ENCODE measurements at places on chromosomes 3 and 15.

DNA sequence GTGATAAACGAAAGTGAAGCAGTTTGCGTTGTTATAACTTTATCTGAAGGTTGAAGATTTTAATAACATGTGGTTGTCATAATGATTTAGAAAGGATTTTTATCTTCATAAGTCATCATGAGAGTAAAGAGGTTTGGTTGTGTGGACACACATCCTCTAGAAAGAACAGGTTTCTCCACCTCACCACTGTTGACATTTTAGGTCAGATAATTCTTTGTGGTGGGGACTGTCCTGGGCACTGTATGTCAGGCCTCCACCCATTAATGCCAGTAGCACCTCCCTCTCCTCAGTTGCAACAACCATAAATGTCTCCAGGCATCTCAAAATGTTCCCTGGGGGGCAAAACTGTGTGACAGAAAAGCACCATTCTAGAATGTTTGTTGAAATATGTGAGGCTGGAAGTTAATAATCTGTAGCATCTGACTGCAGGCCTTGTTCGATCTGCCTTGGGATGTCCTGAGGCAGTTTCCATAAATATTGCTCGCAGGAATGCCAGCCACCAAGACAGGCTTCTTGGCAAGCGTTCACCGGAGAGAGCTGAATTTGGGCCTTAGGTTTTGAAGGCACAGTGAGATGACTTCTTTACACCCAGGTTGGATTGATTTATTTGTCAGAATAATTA is 100.1 kb downstream of the ADAMTSL3 start:
- no peak for DNase-seq

DNA sequence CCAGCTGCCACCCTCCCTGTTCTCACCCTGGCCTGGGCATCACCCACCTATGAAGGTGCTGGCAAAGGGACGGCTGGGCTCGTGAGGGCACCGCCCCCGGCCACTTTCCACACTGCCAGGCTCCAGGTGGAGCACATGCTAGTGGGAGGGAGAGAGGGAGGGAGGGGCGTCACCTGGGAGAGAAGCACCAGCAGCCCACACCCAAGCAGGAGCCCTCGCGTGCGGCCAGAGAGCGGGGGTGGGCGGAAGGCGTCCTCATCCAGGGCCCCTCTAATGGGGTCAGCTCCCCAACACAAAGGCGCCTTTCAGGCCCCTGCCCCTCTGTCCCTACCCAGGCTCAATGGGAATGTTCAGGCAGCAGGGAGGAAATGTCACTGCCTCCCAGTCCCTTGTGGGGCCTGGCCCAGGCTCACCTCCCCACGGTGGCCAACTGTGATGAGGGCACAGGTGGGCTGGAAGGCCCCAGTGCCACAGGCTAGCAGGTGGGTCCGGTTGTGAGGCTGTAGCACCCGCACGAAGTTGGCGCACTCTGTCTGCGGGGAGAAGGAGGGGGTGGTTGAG is 3.1 kb downstream of the SEMA3G start:
- no peak for DNase-seq

DNA sequence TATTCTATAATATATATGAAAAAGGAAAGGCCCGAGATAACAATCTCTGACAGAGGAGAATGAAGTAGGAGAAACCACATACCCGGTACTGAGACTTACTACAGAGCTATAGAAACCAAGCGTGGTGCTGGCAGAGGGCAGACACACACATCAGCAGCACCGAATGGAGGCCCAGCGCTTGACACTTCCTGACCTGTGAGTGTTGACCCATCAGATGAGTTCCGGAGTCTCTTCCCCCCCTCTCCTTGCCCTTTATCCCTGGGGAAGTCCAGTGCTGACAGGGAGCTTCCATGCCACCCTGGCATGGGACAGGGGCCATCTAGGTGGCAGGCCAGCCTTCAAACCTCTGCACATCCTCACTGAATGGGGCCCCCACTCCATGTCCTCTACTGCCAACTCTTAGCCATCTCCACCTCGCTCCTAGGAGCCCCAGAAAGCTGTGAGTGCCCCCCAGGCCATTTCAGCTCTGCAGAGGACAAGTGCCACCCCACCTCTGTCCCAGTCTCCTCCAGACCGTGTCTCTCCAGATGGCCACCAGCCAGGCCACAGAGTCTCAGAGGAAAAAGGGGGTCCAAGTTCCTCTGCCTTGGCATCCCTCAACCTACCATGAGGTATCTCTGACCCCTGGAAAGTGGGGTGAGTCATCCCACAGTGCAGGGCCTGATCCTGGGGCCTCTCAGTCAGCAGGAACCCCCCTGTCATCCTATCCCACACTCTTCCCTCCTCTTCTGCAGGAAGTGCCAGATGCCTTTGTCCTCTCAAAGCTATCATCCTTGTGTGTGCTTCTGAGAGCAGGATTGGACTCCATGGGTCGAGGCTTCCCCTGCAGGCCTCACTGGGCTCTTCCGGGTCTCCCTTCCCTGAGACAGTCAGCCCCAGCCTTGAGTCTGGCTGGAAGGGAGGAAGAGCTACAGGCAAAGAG is 116.5 kb upstream of the ALDH1A3 start:
- DNase-seq, result no peak

GRCh38 chr3:128846486-128846891 is 32.9 kb upstream of the ACAD9 start:
- no peak for DNase-seq

- no peak for DNase-seq
Measured at GRCh38 chr3:138890555-138891187, 55.9 kb upstream of the PIK3CB start.

DNA sequence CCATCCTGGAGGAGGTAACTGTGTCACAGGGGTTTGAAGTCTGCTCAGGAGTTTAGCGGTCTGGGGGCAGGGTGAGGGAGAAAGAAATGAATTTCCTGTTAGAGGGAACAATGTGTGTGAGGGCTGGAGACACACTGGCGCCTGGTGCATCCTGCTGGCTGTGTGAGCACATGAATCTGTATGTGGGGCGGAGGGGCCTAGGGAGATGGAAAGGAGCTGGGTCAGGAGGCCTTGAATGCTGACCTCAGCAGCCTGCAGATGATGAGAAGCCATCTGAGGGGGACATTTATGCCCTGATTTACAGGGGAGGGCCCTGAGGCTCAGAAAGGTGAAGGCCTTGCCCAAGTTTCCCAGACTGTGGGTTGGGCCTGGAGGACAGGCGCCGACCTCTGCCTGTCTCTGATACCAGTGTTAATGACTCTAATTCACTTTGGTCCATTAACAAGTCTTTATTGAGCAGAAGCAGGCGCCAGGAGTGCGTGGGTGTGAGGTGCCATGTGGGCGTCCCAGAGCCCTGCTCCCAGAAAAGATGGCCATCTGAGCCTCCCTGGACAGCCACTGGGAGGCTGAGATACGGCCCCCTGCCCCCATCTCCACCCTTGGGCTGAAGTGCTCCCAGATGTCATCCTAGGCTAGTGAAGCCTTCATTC is 34.8 kb downstream of the LINGO1 start:
- no peak for DNase-seq

DNA sequence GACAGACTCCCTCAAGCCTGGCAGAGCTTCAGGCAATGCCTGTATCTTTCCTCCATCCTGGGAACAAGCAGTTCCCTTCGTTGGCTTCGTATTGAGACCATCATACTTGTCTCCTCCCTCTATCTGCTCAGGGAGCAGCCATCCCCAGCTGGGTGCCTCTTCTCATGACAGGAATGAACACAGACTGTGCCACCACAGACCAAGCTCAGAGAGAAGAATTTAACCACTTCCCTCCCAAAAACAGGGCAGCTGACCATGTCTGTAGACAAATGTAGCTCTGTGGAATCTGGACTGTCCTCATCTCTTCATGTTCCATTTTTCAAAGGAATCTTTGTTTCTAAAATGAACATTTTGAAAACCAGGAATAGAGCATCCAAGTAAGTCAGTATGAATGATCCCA is 245.4 kb downstream of the ERC2 start:
- no peak for DNase-seq

DNA sequence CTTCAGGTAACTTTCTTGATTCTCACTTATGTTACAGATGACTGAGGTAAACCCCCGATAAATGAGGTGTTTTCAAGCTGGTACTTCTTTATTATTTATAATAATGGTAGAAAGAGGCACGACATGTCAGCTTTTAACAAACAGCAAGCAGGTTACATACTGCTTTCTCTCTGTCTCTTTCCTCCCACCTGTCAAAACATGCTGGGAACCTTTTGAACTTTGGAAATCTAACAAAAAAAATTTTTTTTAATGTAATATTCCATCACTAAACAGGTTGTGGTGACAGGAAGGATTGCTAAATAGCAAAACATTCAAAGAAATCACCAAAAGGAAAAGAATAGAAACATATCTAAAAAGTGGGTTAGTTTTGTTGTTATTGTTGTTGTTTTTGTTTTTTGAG is 48.2 kb downstream of the ANO10 start:
- no peak for DNase-seq

GRCh38 chr3:41975416-41976103 is 13.7 kb upstream of the ULK4 start:
- no peak for DNase-seq

GRCh38 chr15:70283511-70283910 is 185.8 kb upstream of the TLE3 start:
- no peak for DNase-seq

GRCh38 chr15:79765081-79765480 is 131.7 kb downstream of the MTHFS start:
- DNase-seq, result no peak

DNA sequence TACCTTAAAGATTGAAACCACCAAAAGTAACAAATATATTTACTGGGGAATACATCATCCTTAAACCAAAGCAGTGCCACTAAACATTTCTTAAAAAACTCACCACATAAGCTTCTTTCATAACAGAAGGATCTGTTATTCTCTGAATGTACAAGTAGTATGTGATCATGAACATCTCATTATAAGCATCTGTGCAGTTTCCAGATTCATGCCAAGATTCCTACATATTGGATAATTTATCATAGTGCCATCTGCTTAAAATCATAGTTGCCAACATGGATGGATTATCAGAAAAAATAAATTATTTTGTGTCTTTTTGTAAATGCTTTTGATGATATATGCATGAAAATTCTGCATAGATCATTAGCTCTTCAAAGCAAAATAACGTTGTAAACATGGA is 21.8 kb upstream of the BCHE start:
- DNase-seq, result no peak

DNA sequence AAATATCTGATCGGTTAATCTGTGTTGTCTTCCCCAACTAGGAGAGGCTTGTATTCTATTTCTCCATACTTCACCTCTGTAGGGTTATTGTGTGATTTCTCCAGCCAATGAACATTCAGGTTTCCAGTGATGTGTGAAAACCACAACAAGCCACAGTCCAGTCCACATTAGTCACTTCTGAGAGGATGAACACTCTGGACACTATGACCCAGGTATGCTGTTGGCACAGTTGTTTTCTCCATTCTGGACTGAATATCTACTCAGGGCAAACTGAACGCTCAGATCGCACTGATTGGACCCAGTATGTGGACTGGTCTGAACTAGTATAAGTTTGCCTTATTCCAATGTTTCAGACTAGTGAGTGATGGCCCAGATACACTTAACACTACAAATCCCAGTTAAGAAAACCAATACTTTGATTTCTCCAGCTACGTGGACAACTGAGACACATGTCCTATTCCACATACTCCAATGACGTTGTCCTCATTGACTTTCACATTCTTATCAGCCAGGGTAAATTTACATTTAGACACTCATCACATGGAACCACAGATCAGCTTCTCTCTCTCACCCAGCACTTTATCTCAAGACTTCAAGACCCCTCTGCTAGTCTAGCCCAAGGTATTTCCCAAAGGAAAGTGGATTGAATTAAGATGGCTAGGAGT is 587.4 kb upstream of the SGO1 start:
- DNase-seq, result no peak

DNA sequence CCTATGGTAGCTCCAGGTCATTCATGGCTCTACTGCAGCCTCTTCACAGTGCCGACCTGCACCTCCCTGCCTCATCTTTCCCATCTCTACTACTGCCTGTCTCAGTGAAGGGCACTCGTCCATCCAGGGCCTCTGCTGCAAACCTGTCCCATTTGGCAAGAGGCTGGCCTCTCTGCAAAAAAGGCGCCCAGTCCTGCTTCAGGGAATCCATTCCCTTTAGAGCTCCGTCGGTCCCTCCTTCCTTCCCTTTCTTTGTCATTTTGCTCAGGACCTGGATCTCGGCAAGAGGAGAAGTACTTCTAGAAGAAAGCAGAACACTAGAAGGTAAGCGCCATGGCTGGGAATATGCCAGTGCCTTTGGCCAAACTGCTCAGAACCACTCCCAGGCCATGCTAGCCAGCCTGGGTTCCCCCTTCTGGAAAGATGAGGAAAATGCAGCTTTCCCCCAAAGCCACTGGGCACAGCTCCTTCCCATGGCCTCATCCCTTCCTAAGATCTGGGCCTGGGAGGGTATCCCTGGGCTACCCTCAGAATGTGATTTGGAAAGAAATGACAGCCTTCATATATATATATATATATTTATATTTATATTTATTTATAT is 6.4 kb upstream of the ISL2 start:
- no peak for DNase-seq

DNA sequence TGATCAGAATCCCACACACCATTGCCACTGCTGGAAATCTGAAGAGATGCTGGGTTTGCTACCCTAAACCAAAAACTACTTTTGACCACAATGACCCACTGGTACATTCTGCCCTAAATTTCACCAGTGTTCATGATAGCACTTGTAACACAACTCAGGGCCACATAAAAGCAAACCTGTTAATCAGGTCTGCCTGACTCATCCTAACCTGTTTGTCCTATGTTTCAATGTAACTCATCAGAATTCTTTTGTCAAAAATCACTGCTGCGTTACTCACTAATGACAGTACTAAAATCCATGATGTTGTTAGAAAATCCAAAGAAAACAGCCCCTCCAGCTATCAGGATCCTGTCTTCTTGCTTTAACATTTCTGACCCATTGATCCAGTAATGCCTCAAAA is 55.6 kb upstream of the XCR1 start:
- no peak for DNase-seq

DNA sequence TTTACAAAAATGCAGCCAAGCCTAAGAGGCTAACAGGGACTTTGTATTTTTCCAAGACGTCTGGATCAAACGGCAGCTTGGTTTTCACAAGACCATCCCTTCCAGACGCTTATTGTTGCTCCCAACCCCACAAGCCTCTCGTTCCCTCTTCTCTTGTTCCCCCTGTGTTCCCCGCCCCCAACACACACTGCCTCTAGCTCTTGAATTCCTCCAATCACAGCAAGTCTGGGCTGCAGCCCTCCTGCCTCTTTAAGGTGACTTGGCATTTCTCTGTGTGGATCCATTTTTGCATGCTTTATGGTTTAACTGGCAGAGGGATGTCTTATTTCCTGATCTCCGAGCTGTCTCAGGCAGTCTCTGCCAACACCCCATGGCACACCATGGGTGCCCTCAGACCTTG is 182.2 kb downstream of the ABHD5 start:
- DNase-seq, result no peak

Data from central memory CD4-positive, alpha-beta T cell (primary cell).